PC-3 (cell line): ENCODE measurements at places on chromosomes 3 and 15.

GRCh38 chr3:11613851-11614487 lies 29.7 kb downstream of the VGLL4 start:
- DNase-seq, result no peak

DNA sequence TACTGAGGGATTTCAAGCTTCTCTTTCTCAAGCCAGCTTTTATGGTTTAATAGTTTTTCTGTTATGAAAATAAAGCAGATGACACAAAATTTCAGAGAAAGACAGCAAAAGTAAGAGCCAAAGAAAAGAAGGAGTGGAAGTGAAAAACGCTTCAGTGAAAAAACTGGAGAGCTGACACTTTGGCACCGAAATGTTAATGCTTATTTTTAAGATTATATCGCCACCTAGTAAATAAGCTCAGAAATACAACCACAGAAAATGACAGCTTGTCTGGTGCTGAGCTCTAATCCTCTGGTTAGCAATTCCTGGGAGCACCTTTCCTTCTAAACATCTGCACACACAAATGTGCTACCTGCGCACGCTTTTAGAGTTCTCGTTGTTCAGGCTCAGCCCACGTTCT lies 101.6 kb downstream of the ZPLD1 start:
- peak; percentile 84 for DNase-seq

DNA sequence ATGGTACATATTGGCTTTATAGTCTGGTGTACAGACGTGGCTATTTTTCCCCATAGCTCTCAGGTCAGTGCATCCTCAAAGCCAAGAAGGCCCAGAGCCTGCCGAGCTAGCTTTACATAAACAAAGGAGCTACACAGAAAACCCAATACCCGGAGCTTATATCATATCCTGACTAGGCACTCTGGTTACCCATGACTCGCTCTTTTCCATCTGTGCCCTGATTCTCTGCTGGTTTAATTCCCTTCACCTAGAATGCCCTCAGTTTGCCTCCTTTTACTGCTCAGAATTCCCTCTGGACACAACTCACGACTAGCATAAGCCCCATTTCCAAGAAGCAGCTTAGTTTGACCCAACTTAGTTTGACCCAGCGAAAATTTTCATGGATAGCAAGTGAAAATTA lies 110.8 kb downstream of the TIGIT start:
- DNase-seq, result no peak

DNA sequence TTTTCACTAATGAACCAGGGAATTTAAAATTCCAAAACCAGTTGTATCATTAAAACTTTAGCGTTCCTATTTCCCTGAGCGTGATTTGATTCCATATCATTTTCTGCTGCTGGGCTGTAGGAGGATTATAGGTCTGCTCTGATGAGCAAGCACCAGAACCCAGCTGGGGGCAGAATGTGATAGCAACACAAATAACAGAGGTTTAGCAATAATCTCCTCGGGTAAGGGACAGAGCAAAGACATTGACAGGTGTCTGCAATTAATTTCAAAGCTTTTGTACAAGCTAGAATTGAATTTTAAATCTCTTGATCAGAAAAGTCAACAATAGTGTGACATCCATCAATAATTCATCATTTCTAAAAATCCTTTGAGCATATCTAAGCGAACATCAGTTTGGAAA lies 163.4 kb upstream of the RAP2B start:
- DNase-seq, result no peak

DNA sequence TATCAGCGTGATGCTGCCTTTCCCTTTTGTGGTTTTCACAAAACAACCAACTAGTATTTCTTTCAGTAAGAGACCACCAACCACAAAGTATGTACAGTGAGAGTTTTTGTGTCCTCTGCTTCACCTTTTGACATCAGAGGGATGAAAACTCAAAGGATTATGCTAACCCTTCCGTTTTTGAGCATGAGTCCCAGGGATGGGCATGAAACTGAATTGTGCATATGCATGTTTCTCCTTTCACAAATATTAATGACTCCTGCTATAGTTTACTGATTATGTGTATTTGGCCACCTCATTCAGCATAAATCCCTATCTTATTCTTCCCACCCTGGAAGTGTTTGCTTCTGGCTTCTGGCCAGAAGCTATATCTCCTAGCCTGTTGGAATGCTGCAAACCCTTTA lies 59.2 kb downstream of the RSRC1 start:
- DNase-seq, result no peak

DNA sequence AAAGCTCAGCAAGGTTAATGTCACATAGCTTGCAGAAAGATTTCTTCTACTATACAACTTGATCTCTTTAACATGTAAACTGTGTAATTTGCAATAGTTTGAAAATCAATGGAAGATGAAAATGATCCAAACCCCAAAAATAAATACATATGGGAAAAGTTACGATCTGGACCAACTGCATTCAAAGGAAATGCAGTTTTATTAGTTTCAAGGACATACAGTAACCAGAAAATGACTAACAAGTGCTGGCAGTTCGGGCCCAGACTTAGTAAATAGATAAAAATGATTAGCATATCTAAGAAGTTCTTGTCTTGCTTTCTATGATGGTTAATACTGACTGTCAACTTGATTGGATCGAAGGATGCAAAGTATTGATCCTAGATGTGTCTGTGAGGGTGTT lies 37.3 kb upstream of the LEKR1 start:
- DNase-seq, result peak; percentile 57

DNA sequence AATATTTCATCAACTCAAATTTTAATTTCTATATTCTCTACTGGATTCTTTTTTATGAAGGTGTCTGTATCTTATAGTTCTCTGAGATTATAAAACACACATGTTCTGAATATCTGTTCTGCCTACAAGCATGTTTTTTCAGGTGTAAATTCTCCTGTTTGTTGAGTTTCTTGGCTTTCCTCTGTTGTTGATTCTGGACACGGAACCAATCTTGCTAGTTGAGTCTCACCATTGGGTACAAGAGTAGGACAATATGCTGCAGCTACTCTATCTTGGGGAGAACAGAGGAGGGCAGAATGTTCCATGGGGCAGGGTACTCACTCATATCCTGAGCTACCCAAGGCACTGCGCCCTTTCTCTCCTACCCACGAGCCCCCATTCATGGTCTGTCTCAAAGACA lies 104.9 kb downstream of the GREM1 start:
- DNase-seq, result no peak

DNA sequence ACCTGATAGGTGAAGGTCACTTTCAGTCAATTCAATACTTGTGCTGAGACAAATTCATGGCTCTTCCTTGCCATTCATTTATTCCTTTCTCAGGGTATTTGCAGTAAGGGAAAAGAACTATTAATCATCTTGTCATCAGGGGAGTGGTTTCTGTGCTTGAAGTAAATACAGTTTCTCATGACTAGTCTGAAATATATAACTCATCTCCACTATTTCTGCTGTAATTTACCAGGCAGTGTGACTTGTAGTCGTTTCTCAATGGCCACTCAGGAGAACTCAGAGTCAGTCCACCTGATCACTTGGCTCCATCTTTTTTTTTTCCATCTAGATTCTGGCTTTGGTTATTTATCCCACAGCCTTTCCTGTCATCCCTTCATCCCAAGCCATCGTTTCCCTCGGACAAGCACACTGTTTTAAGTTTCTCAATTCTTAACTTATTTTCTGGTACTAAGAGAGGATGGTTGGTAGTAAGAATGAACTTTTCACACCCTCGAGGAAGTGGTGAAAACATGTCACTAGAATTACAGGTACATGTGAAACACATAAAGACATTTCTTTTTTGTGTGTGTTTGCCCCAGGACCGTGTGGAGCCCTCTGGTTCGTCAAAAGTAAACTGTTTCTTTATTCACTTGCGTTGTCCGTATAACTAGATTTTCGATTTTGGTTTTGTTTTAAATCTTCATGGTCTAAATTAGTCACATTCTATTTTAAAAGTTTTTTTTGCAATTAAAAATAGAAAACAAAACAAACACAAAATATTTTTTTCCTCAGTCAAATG lies 620.2 kb downstream of the ZBBX start:
- no peak for DNase-seq

- peak; percentile 58 for DNase-seq
Observed at GRCh38 chr3:38843898-38844297, 27.9 kb upstream of the SCN10A start.

DNA sequence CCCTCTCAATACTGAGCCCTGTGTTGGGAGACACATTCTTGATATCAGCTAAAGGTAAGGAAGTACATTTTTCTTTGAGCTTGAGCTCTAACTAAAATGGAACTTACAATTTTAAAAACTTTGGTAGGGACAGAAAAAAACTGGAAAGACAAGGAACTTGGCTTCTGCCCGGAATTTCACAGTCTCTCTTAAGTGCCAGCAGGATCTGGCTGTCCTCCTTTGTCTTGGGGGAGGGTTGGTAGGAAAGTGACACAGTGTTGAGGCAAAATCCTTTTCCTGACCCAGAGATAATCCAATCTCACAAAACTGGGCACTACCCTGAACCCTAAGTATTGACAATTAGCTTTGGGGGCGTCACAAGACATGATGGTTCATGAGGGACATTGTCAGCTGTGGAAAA lies 45.3 kb downstream of the ZPLD1 start:
- no peak for DNase-seq

DNA sequence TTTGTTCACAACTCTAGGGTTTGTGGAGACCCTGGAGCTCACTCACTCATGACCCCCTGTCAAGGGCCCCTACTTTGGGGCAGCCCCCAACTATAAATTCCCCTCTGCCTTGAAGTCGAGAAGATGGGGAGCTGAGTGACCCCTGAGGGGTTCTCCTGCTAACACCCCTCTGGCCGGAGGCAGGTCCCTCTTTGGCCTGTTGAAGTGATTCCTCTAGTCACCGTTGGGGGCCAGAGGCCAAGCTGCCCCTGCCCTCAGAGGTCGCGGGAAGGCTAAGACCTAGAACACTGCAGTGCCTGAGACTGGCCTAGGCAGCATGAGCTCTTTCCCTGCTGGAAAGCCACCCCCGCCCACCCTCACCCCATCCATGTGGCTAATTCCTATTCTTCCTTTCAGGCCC lies 15.4 kb upstream of the SKOR1 start:
- DNase-seq, result no peak

DNA sequence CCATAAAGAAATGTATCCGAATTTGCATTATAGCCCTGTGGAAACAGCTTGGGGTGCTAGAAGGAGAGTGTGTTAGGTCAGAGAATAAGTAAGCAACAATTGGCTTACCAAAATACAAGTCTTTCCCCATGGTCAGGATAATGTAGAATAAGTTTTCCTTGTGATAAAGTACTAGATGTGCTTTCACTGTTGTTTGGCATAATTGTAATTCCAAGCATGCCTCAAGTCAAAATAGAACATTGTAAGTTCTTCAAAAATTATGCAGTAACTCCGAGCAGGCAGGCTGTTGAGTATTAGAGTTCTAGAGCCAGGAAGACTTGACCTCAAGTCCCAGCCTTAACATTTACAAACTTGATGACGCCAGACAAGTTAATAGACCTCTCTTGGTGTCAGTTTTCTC lies 242.0 kb downstream of the TUSC7 start:
- DNase-seq, result no peak

- no peak for DNase-seq
Observed at GRCh38 chr3:104133630-104134029, 1233.1 kb upstream of the ALCAM start.

- DNase-seq, result no peak
Observed at GRCh38 chr15:73001840-73002239, 50.4 kb upstream of the NEO1 start.

DNA sequence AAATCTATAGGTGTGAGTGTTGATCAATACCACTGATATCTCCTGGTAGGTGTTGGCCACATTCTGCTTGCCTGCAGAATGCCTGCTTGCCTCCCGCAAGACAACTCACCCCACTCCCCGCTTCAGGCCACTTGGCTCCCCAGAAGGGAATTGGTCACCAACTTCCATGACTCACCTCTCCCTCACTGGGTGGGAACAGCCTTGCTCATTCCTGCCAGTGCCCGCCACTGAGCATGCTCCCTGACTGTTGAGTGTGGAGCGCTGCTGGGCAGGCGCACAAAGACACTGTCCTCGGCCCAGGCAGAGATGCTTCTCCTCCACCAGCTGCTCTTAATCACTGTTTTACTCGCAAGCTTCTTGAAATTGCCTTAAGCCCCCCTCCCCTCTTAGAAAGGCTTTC lies 57.3 kb upstream of the PPP2R3A start:
- DNase-seq, result peak; percentile 89

DNA sequence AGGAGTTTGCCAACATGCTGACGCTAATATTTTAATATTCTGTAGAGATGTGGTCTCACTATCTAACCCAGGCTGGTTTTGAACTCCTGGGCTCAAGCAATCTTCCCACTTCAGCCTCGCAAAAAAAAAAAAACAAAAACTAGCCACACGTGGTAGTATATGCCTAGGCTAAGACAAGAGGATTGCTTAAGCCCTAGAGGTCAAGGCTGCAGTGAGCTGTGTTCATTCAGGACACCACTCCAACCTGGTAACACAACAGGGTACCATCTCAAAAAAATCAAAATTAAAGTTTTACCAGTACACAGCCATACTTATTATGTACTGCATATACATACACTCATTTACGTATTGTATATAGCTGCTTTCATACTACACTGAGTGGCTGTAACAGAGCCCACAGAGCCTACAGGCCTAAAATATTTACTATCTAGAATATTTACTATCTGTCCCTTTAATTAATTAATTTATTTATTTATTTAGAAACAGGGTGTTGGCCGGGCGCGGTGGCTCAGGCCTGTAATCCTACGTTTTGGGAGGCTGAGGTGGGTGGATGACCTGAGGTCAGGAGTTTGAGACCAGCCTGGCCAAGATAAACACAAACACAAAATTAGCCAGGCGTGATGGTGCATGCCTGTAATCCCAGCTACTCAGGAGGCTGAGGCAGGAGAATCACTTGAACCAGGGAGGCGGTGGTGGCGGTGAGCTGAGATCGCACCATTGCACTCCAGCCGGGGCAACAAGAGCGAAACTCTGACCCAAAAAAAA lies 23.2 kb downstream of the SMARCC1 start:
- no peak for DNase-seq

DNA sequence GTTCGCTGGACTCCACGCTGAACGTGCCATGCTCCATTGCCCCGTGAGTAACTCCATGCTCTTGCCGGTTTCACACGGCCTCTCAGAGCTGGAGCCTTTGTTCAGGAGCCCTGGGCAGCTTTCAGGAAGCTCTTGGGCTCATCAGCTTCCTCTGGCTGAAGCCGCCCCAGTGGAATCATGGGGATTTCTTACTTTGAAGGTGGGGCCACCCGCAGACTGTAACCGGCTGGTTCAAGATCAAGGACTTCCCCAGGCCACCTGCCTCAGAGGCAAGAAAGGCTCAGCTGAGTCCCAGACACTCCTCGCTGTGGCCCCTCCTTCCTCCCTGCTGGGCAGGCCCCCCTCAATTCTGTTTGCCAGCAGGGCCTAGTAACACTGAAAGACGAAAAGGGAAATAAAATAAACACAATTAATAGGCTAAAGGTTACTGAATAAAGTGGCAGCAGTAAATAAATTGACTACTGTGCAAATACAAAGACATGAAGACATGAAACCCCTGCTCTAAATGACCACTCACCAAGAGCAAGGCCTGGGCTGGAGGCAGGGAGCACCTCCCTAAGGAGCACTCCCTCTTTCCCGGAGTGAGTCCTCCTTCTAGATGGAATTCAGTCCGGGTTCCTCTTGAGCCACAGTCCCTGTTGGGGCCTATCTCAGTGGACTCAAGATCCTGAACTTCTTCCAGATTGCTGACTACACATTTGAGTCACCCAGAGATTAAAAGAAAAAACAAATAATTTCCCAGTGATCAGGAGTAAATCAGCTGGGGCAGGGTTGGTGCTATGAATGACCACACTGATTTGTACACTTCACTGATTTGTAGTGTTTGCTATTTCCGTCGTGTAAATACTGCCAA lies 51.0 kb downstream of the ZDHHC19 start:
- peak; percentile 87 for DNase-seq
